ENCODE measurements at places on chromosomes 6 and 20.

GRCh38 chr6:156033598-156033997 is 578.0 kb upstream of the NOX3 start:
- DNase-seq = no peak

DNA sequence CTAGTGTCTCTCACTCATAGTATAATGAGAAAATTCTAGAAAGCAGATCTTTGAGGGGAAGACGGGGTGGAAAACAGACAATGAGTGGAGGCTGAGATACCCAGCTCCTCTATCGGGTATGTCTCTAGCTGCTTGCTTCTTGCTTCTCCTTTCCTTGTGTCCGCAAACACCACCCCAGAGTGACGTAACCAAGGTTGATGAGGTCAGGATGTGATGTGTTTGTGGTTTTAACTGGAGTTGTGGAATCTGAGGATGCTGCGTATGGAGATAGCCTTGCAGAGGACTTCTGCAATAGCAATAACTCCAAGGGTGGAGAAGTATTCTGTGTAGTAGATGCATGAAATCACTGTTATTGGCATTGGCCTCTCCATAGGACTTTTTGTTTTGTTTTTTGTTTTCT is 132.7 kb upstream of the IFNGR1 start:
- DNase-seq = no peak

GRCh38 chr6:138428944-138429598 is 25.0 kb downstream of the HEBP2 start:
- peak; percentile 61 for DNase-seq

DNA sequence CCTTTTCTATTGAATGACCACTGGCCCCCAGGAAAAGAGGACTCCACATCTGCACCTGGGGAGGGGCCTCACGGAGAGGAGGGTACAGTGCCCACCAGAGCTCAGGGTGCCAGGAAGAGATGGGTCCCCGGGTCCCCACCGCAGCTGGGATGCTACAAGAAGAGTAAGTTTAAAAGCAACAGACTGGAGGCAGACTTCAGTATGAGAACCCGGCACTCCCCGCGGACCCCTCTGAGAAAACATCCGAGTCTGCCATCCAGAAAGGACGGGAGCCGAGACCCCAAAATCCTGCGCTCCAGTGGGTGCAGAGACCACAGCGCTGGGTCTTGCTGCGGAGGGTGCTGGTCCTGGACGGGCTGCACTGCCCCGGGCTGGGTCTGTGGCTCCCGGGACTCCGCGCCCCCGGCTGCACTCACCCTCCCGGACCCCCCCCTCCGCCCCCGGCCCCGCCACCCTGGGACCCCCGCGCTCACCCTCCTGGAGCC is 350 bp downstream of the HELZ2 start:
- no peak for DNase-seq

DNA sequence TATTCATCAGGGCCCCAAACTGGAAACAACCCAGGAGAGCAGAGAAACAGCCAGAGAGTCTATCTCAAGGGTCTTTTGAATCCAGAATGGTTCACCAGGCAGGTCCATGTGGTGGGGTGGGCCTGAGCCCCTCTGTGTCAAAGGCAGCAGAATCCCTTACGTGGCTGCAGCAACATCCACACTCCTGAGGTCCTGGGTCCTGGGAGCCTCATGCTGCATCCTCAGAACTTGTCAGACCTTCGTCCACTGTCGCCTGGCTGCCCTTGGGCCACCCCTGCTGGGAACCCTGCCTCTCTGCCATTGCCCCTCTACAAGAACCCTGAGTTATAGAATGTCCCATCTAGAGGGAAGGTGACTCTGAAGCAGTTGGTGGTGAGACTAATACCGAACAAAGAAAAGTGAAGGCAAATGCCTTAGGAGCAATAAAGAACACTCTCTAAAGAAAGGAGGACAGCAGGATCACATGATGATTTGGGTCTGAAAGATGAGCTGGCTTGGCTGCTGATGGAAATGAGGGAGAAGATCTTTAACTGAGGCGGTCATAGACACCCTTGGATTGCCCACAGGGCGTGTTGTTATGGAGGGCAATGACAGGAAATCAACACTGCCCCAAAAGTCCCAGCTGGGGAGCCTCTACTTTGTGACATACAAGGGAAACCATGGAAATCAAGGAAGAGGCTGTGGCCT is 161.2 kb downstream of the SYNDIG1 start:
- DNase-seq = no peak

- no peak for DNase-seq
Measured at GRCh38 chr20:3181270-3181669, 7.9 kb upstream of the LZTS3 start.

DNA sequence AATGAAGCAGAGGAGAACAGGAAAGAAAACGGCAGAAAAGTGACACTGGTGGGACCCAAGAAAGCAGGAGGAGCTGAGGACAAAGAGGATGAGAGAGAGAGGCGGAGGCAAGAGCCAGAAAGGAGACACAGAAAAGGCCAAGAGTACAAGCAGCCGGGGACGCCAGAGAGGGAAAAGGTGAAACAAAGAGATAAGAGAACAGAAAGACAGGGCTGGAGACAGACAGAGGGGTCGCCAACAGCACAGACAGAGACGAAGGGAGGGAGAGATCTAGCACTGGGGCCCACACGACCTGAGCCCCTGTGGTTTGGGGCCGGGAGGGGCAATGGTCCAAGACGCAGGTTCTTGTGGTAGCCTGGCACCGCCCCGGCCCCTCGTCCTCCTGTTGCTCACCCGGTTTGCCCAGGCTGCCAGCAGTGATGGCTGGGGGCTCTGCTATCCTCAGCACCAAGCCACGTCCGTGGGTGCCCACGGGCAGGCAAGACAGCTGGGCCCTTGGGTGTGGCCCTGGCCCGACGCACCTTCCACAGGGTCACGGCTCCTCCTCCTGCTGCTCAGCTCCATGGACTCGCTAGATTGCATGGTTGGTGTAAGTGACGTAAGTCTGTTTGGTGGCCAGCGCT is 123.5 kb downstream of the GRM4 start:
- no peak for DNase-seq

- no peak for DNase-seq
Measured at GRCh38 chr6:85591207-85591606, 2.5 kb downstream of the SNX14 start.

- DNase-seq = no peak
Measured at GRCh38 chr20:47799116-47799715, 13.9 kb upstream of the SULF2 start.

- DNase-seq = no peak
Measured at GRCh38 chr6:138640028-138640427, 133.5 kb upstream of the CCDC28A start.

DNA sequence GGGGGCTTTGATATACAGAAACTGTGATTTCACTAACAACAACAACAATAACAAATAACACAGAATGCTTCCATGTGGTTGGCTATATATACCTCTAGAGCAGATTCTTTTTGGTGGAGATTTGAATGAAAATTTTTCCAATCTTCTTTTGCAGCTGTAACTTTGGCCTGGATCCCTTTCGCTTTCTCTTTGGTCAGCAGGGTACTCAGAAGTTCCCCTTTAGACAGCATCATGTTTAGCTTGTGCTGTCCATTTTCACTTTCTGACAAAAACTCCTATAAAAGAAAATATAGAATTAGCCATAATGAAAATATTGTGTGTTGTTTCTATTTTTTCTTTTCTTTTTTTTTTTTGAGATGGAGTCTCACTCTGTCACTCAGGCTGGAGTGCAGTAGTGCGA is 264.2 kb downstream of the SYNE1 start:
- no peak for DNase-seq

- DNase-seq = peak; percentile 51
Measured at GRCh38 chr6:64084185-64084663, 448.6 kb downstream of the PHF3 start.

GRCh38 chr20:50130356-50130723 is 17.4 kb upstream of the UBE2V1 start:
- DNase-seq = no peak

DNA sequence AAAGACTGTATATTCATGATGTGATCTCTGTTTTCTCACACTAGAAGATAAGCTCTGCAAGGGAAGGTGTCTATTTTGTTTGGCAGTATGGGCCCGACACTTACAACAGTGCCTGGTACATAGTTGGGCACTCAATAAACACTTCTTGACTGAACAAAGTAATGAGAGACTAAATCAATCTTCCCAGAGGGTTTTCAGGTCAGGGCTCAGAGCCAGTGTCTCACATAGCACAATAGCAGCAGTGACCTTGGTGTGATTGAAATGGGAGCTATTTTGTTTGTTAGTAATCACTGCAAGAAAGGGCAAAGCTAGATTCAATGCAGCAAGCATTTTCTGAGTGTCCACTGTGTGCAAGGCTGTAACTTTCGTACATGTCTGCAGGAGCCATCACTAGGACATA is 26.4 kb upstream of the GCM1 start:
- no peak for DNase-seq

DNA sequence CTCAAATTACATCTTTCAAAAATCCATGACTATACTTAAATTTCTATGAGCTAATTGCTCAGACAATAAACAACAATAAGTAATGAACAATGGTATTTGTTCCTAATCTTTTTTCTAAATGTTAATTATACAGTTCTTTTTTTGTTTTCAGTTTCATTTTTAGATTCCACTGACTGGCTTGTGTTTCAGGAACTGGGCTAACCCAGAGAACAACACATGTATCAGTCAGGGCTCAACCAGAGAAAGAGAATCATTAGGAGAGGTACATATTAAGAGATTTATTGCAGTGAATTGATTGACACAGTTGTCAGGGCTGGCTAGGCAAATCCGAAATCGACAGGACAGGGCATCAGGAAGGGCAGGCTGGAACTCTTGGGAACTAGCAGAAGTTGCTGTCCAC is 182.8 kb downstream of the GRM1 start:
- DNase-seq = no peak

DNA sequence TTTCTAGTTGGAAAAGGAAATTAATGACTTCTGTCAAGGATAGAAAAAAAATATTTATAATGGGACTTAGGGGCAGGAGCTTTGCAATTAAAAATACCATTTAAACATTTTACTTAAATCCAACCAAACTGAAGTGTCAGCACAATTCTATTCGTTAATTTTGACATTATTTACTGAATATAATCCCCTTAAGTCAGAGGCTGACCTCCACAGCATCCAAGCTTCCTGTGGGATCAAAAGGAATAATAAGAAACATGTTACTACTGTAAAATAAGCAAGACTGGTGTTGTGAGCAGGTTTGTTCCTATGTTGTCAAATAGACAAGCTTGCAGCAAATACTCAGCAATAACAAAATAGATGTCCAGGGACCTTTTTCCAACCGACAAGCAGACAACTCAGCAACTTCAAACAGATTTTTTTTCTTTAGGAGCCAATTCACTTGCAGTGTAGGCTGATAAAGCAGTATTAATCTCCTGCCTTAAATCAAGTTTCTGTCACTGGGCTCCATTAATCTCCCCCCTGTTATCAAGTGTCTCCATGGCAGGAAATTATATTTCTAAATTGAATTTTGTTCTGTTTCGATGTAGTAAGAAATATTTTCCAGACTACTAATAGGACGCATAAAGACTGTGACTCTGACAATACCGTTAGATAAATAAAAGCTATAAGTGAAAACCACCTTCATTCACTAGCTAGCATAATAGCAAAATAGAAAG is 157.4 kb downstream of the HACE1 start:
- no peak for DNase-seq

- DNase-seq = peak; percentile 71
Measured at GRCh38 chr6:120211955-120212792, 862.6 kb upstream of the MAN1A1 start.

- DNase-seq = peak; percentile 50
Measured at GRCh38 chr6:47483853-47484546, 6.4 kb downstream of the CD2AP start.

GRCh38 chr6:31138982-31139381 is at the start of gene PSORS1C2:
PSORS1C2 (minus strand) TSS chr6:31139066; CDS start chr6:31139026, 40 bp downstream.
- peak; percentile 58 for DNase-seq

Measured in epithelial cell of esophagus (primary cell).